CD14-positive monocyte (primary cell): ENCODE measurements at places on chromosomes 13 and 19. TPM values are rescaled to one million over a fixed set of nuclear protein-coding genes. Genes with fewer than 3 reads are reported as not detected.

DNA sequence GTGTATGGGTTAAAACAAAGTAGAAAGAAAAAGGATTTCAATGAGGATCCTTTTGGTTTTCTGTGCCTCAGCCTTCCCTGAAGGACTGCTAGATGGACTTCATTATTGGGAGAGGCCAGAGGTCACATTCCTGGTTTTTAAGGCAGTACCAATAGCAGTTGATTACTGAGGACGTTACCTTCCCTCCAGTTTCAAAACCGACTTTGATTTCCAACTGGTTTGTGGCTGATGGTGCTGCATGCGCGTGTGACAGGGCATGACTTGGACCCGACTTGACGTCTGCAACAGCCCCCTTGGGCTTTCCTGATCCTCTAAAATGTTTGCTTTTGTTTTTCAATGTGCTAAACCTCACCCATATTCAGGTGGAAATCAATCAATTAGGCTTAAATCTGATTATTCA lies 314.3 kb upstream of the ARGLU1 start:
- H3K27me3 ChIP-seq = no peaks in the 10 kb centered on the region
- H3K4me3 ChIP-seq = no peak overlapping the region
- no peak for DNase-seq
- H3K36me3 ChIP-seq = no peaks in the 10 kb centered on the region

Gene KCTD4
- not detected in 2 replicates for polyA plus RNA-seq

Gene GNG7
- 1.1 TPM for polyA plus RNA-seq

DNA sequence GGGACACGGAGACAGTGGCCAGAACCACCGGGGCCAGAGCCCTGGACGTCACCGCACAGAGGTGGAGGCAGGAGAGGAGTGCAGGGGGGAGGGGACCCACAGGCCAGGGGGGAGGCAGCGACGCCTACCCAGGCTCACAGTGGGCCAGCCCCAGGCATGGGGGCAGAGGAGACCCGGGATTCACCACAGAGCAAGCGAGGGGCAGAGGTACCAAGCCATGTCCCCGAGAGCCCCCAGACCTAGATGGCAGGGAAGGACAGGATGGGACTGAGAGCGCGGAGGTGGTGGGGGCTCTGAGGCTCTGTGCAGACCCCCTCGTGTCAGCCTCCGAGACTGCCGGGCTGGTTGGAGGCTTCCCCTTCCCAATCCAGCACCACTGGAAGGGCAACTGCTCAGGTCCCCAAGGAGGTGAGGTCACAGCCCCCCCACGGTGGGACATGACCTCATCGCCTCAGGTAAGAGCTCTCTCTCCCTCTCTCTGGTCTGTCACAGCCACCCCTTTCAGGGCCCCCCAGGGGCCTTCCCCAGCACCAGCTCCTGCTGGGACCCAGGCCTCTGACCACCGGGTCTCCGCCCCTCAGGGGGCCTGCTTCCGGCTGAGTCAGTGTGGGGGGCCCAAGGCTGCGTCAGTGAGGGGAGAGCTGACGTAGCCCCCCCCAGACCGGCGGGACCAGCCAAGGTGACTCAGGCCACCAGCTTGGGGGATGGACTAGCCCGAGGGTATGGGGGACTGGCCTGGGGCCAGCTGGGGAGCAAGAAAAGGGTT lies 2.2 kb upstream of the IL11 start:
- peaks cover 32% of the 10 kb centered on the region for H3K27me3 ChIP-seq
- H3K4me3 ChIP-seq = no peak overlapping the region
- no peaks in the 10 kb centered on the region for H3K36me3 ChIP-seq

Gene ZNF329
- 0.56 TPM for polyA plus RNA-seq

- H3K4me1 ChIP-seq = peaks cover 13% of the 10 kb centered on the region
- H3K27ac ChIP-seq = no peak overlapping the region
- H3K4me3 ChIP-seq = no peak overlapping the region
- DNase-seq = no peak
- H3K27me3 ChIP-seq = no peaks in the 10 kb centered on the region
- H3K36me3 ChIP-seq = no peaks in the 10 kb centered on the region
Measured at GRCh38 chr13:40609972-40610726, 56.3 kb downstream of the FOXO1 start.

GRCh38 chr13:94140027-94140426 lies 339.5 kb downstream of the DCT start:
- no peaks in the 10 kb centered on the region for H3K36me3 ChIP-seq
- H3K4me3 ChIP-seq = no peak overlapping the region
- no peak overlapping the region for H3K27ac ChIP-seq
- H3K4me1 ChIP-seq = no peaks in the 10 kb centered on the region

- no peak for DNase-seq
- no peaks in the 10 kb centered on the region for H3K36me3 ChIP-seq
- no peak within 1 kb of the TSS for H3K4me3 ChIP-seq
Measured at GRCh38 chr19:53962887-53963431, at the start of gene CACNG8. Gene CACNG8 (plus strand): TSS chr19:53962937.

DNA sequence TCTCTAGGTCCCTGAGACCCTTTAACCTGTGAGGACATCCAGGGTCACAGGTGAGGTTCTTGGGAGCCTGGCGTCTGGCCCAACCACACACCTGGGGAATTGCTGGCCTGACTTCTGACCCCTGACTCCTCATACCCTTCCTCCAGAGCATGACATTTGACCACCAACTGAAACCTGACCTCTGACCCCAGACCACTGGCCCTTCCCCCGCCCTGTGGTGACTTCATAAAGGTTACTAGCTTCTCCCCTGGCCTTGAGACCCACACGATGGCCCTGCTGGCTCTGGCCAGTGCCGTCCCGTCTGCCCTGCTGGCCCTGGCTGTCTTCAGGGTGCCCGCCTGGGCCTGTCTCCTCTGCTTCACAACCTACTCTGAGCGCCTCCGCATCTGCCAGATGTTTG lies at the start of gene SPACA6:
TSS of gene SPACA6 (plus strand) at position 71 of the 400 bp plus-strand sequence. CDS start at position 268, 197 bp downstream.
- no peak for DNase-seq
- H3K27ac ChIP-seq = no peak within 1 kb of the TSS
- no peaks in the 10 kb centered on the region for H3K36me3 ChIP-seq
- no peak within 1 kb of the TSS for H3K4me3 ChIP-seq

- H3K36me3 ChIP-seq = peaks cover 89% of the 10 kb centered on the region
- no peak overlapping the region for H3K4me3 ChIP-seq
- H3K27ac ChIP-seq = no peak overlapping the region
- H3K4me1 ChIP-seq = no peaks in the 10 kb centered on the region
- H3K27me3 ChIP-seq = no peaks in the 10 kb centered on the region
Measured at GRCh38 chr19:46386996-46387712, 26.2 kb downstream of the CCDC8 start.

DNA sequence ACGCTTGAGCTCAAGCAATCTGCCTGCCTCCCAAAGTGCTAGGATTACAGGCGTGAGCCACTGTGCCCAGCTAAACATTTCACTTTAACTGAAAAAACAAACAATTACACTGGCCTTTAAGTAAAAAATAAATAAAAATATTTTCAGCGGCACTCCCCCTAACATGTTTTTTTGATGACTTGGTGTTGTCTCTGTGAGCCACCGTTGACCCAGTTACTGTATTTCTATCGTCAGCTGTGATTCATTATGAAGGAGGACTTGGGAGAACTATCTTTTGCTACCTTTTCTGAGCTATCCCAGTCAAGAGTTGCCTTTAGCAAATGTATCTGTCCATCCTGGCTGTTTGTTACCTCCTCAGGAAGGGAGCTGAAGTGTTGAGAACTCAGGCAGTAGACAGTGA lies 18.5 kb upstream of the C19orf33 start:
- DNase-seq = no peak
- H3K27me3 ChIP-seq = no peaks in the 10 kb centered on the region
- peaks cover 55% of the 10 kb centered on the region for H3K4me1 ChIP-seq
- no peak overlapping the region for H3K4me3 ChIP-seq
- H3K27ac ChIP-seq = no peak overlapping the region
- H3K36me3 ChIP-seq = peaks cover 20% of the 10 kb centered on the region

Gene GET3
- 97.5 TPM for polyA plus RNA-seq

DNA sequence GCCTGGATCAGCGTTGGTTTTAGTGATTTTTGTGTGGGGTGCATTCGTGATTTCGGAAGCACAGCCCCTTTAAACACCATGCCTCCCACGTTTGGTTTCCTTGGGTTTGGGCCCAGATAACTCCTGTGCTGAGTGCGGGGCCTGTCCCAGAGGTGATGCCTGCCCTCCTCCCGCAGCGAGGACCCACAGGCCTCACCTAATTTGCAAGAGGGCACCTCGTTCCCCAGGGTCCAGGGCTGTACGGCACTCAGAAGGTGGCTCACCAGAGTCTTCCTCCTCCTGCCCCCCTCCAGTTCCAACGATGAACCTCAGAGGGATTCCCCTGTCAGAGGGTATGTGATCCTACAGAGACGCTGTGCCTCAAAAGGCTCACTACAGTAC lies 54.3 kb upstream of the SOX1 start:
- DNase-seq = no peak
- H3K4me1 ChIP-seq = no peaks in the 10 kb centered on the region
- H3K36me3 ChIP-seq = no peaks in the 10 kb centered on the region
- no peak overlapping the region for H3K27ac ChIP-seq
